ENCODE measurements at places on chromosomes 2 and 18.

DNA sequence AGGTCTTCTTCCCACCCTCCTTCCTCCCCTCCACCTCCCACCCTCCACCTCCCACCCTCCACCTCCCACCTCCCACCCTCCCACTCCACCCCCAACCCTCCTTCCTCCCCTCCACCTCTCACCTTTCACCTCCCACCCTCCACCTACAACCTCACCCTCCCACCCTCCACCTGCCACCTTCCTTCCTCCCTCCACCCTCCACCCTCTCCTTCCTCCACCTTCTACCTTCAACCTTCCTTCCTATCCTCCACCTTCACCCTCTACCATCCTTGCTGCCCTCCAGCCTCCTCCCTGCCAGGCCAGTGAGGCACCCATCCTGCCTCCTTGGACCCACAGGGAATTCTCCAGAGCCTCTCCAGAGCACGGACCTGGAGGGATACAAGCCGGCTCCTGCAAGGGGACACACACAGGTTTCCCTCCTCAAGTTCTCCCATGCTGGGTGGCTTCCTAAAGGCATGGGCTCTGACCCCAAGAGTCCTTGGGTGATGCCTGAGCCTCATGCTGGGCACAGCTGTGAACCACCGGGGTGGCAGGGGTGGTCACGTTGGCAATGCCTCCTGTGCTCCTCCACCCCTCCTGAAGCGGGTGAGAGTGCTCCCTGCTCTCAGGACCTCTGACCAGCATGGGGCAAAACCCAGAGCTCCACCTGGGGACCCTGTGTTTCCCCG, 293.0 kb downstream of the NDUFA10 start:
- DNase-seq: no peak

DNA sequence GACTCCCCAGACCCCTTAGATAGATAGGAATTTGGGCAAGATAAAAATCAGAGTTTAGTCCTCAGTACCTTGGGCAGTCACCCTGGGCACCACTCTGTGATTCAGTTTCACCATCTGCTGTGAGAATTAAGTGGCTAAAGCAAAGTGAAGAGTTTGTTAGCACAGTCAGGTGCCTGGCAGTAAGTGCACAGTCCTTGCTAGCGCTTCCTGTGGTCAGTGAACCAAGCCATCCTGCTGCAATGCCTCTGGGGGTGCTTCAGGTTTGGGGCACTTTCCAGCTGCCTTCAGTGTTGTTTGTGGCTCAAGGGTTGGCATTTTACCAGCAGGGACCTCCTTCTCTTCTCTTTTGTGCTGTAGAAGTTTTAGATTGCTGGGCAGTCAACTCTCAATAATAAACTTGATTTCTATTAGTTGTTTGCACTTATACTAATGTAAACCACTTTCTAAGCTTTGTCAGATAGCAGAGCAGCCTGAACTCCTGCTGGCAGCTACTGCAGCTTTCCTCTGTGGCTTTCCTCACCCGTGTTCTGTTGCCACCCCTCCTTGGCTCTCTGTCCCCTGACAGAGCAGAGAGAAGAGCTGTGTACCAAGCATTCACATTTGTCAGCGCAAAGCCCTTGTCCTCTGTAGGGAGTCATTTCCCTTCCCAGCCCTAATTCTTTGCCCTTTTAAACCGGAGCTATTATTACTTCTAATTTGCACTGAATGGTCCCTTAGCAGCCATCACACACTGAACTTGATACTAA, 48.4 kb upstream of the RMP24 start:
- no peak for DNase-seq

DNA sequence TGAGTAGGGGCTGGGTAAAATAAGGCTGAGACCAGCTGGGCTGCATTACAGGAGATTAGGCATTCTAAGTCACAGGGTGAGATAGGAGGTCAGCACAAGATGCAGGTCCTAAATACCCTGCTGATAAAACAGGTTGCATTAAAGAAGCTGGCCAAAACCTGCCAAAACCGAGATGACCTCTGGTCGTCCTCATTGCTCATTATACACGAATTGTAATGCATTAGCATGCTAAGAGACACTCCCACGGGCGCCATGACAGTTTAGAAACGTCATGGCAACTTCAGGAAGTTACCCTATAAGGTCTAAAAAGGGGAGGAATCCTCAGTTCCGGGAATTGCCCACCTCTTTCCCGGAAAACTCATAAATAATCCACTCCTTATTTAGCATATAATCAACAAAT, 132.2 kb downstream of the ARL4C start:
- DNase-seq: no peak

GRCh38 chr2:97911922-97912575, 83.7 kb downstream of the TMEM131 start:
- DNase-seq: no peak

DNA sequence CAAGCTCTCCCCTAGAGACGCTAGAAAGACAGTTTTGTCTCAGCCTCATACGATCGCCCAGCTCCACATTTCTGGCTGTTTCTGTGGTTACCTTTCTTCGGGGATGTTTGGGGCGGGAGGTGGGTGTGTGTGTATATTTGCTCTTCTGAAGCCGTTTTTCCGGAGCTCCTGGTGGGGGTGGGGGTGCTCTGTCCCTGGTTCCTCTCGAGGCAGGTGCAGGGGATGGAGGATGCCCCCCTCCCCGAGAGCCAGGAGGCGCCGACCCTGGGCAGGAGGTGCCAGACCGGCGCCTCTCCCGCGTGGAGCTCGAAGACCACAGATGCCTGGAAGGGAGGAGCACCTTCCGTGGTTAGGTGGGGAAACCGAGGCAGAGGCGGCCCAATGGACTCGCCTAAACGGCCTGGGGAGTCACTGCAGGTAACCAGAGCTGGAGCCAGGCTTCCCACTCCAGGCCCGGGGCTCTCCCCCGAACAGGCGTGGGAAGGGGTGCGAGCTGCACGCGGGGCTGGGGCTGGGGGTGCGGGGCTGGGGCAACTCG, 694 bp upstream of the HPCAL1 start:
- DNase-seq: no peak
